ENCODE measurements at places on chromosomes 16 and 17.

GRCh38 chr17:17940441-17940911 is 31.7 kb downstream of the TOM1L2 start:
- DNase-seq = no peak

DNA sequence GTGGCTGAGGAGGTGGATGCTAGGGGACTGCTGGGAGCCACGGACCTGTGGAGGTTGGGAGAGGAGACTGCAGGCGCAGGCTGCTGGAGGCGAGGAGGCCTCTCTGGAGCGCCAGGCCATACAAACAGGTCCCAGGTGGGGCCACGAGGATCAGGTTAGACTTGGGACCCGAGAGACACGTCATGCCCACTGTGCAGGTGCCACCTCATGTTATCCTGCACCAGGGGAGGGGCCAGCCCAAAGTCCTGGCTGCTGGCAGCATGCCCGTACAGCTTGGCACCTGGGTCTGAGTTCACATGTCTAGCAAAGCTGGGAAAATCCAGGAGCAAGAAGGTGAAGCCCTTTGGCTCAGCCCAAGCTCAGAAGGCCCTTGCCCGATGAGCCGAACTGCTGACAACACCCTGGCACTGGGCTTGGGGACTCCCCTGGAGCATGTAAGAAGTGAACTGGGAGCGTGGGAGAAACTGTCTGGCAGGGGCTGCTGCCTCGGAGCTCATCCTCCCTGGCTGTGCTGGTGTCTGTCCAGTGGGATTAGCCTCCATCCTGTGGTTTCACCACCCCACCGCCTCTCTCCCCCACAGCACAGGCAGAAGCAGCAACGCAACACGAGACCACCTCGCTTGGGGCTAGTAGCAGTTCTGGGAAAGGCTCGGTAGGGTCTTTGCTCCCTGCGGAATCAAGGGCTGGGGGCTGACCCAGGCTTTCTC is 5.3 kb downstream of the ARHGDIA start:
- no peak for DNase-seq

DNA sequence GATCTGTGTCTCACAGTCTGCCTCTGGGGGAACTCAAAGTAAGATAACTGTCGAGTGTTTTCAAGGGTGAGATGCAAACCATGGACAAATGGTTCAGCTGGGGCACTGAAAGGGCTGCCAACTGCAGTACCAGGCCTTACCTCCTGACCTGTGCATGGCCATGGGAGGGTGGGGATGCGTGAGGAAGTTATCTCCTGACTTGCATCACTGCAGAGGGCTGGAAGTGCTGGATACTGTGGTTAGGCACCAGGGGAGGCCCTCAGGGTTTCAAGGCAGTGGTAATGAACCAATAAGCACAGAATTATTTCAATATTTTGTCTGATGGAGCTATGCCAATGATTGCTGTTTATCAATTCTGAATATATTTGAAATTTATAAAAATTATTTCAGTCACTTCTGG is 159.2 kb downstream of the CYLD start:
- DNase-seq = no peak

DNA sequence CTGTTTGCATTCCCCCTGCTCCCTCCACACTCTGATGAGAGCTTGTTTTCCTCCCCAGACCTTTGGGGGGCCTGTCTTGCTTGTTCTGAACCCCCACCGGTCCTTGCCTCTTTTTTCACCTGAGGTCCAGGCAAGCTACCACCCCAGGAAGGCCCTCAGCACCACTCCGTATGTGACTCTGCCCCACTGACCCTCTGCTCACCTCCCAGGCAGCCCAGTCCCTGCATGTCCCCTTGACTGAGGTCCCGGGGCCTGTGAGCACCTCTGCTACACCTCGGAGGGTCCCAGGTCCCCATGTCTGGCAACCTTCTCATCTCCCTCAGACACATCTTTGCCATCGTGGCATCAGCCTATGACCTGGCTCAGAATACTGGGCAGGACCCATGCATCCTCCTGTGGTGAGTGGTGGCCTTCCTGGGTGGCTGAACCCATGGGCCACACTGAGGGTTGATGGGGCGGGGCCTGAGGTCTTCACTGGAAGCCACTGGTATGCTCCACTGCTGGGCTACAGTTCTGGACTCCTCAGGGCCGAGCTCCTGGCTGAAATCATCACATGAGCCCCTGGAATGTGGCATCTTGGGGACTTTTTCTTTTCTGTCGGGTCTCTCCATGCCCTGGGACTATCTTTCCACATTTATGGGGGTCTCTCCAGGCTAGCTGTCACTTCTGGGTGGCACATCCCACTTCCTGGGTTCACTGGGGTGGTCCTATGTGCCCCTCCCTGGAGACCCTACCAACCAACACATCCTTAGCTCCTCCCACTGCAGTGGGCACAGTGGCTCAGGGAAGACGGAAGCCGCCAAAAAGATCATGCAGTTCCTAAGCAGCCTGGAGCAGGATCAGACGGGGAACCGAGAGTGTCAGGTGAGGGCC is 3.5 kb downstream of the MYO15B start:
- no peak for DNase-seq

DNA sequence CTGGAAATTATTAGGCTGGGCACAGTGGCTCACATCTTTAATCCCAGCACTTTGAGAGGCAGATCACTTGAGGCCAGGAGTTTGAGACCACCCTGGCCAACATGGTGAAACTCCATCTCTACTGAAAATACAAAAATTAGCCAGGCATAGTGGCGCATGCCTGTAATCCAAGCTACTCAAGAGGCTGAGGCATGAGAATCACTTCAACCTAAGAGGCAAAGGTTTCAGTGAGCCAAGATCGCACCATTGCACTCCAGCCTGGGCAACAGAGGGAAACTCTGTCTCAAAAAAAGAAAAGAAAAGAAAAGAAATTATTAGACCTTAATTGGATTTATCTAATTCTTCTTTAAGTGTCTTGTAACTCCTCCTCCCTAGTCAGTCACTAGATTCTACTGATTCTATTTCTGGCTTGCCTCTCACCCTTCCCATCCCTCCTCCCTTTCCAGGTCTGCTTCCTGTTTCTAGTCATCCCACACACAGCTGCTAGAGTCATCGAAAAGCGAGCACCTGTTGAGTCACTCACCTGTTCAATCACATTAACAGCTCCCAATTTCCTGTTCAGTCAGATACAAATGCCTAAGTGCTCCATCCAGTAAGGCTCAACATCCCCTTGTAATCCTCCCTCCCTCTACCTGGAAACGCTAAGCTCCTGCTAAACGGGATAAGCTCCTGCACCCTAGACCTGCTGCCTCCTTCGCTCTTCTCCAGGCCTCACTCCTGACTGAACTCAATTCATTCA is 34.6 kb downstream of the ERN1 start:
- DNase-seq = no peak

DNA sequence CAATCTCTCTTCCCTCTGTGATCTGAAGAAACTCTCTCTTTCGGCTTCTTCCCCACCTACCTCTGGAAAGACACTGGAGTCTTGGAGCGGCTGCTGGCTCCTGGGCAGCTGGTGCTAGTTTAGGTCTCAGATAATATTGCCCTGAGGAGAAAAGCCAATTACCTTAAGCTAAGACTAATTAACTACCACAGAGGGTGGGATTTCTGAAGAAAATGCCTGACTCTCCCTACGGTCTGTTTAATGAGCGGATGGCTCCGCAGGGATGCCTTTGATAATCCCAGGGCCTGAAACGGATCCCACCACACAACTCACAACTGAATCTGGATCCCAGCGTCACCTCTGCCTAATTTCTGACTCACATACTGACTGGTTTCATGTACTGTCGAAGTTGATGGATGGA is 127.0 kb upstream of the NLRP1 start:
- no peak for DNase-seq

DNA sequence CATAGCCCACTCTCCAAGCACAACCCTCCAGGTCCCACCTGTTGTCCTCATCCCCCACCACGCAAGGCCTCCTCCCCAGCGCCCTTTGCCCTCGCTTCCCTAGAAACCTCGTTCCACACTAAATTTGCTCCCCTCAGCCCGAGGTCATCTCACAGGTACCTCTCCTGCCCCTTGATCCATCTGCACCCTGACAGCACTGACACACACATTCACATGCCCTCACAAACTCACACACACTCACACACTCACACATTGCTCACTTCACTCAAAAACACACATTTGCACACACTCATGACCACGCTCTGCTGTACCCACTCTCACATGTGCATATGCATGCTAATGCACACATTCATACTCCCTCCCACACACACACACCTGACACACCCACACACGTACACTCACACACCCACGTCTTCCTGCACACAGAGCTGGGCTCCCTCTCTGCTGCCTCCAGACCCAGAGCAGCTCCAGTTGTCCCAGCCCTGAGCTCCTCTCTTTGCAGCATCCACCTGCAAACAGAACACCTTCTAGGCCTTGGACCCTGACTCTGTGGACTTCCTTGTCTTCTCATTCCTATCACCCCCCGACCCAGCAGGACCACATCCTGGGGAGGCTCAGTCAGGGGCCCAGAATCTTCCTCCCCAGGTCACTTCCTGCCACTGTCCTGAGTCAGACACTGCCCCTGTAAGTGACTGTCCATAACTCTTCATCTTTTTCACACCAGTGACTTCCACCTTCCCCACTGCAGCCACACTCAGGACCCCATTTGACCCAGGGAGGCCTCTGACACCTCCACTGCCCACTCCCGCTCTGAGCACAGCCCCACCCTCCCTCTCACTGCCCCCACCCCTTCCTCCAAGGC is 4.9 kb downstream of the ASGR2 start:
- DNase-seq = no peak

GRCh38 chr17:58344791-58345157 is 7.2 kb downstream of the SUPT4H1 start:
- no peak for DNase-seq
